ENCODE measurements at places on chromosomes 4 and X. TPM values are rescaled to one million over a fixed set of nuclear protein-coding genes. Genes with fewer than 3 reads are reported as not detected.

Gene HPF1
- total RNA-seq = 27.0 TPM

Gene OPHN1
- 0.95 TPM for total RNA-seq

Gene GLRA3
- total RNA-seq = not detected

Gene SSX7
- not detected for total RNA-seq

Gene CPZ
- total RNA-seq = not detected

Gene CTSO
- total RNA-seq = 1.9 TPM

Gene ADAM29
- total RNA-seq = not detected

Gene NPY1R
- total RNA-seq = not detected

Gene FGB
- not detected for total RNA-seq

Gene GRPEL1
- total RNA-seq = 92.5 TPM

Gene MAP7D3
- 13.6 TPM for total RNA-seq

Gene REELD1
- total RNA-seq = not detected

Gene FGA
- total RNA-seq = not detected

Gene FATE1
- not detected for total RNA-seq

Gene F9
- total RNA-seq = not detected

Gene ODAPH
- 3.4 TPM for total RNA-seq

Gene CTAG1B
- not detected for total RNA-seq

Gene GPC3
- total RNA-seq = 0.15 TPM

Gene NPNT
- not detected for total RNA-seq

Gene ASB9
- total RNA-seq = 1.5 TPM

Gene CXorf38
- 18.7 TPM for total RNA-seq

Gene TLR6
- total RNA-seq = 2.7 TPM

Gene DMP1
- total RNA-seq = not detected

Gene NUDT10
- total RNA-seq = 0.58 TPM

Gene NIPAL1
- total RNA-seq = 1.3 TPM

Gene CNGA1
- total RNA-seq = 0.24 TPM

Gene CLDN22
- not detected for total RNA-seq

Gene CYTL1
- not detected for total RNA-seq

Gene PDS5A
- total RNA-seq = 113 TPM

Gene MAGEA11
- not detected for total RNA-seq

Gene PWWP3B
- not detected for total RNA-seq

Gene FREM3
- not detected for total RNA-seq

Gene ADH6
- total RNA-seq = not detected

Gene RASL11B
- total RNA-seq = 0.34 TPM

Gene PFKFB1
- 0.42 TPM for total RNA-seq

Gene GYG2
- not detected for total RNA-seq

Gene MAGEB3
- total RNA-seq = not detected

Gene C4orf51
- total RNA-seq = not detected

Measured in activated T-helper 17 cell treated with anti-CD3 and anti-CD28 coated beads, Interleukin-2, amount 50 U/mL, for 72 hours (primary cell).